T follicular helper cell (primary cell): ENCODE measurements at places on chromosomes 6 and 20.
A peak's percentile ranks its signal among the peaks of the same experiment; 100 is the strongest.

DNA sequence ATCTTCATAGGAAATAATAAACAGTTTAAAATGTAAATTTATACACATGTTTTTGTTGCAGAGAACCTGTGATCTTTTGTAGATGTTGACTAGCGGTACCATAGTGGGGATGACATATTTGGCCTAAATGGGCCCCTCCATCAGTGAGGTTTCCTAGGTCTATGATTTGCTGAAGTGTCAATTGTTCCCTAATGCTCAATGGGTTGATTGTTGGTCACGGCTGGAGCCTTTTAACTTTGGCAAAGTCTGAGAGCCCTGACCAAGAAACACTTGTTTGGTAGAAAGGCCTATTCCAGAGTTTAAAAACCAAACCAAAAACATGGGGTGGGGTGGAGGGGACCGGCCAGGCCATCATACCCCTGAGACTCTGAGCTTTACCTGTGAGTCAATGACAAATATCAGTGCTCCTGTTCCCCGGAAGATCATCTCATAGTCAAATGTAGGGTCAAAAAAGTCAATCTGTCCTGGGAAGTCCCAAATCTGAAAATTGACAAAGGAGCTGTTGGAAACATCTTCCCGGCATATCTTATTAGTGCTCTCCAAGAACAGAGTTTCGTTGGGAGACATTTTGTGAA lies 25.1 kb downstream of the RRAGD start:
- no peak for DNase-seq

GRCh38 chr6:130936933-130937332 lies 109.7 kb downstream of the SMLR1 start:
- DNase-seq: no peak

GRCh38 chr6:41446907-41447545 lies 99.2 kb upstream of the FOXP4 start:
- DNase-seq: no peak

DNA sequence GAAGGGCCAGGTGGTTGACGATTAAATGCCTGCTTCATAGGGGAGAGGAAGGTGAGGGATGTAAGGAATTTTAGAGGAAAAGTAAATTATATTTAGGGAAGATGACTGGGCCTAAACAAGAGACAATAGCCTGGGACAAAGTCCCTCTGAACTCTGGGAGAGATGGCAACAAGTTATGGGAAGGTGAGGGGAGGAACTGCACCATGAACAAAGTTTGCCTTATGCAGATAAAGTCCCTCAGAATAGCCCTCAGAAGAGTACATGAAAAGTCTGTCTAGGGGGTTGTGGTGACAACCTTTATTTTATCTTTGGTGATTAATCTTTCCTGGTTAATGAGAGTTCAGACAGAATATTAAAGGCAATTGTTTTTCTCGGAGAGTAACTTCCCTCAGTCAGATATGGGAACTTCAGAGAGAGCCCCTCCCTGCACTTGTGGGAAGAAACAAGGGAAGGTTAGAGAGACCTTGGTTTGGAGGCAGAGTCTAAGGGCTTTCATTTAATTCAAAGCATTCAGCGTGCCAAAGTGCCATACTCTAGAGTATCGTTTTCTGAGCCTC lies 27.1 kb upstream of the FAM217A start:
- DNase-seq: no peak

DNA sequence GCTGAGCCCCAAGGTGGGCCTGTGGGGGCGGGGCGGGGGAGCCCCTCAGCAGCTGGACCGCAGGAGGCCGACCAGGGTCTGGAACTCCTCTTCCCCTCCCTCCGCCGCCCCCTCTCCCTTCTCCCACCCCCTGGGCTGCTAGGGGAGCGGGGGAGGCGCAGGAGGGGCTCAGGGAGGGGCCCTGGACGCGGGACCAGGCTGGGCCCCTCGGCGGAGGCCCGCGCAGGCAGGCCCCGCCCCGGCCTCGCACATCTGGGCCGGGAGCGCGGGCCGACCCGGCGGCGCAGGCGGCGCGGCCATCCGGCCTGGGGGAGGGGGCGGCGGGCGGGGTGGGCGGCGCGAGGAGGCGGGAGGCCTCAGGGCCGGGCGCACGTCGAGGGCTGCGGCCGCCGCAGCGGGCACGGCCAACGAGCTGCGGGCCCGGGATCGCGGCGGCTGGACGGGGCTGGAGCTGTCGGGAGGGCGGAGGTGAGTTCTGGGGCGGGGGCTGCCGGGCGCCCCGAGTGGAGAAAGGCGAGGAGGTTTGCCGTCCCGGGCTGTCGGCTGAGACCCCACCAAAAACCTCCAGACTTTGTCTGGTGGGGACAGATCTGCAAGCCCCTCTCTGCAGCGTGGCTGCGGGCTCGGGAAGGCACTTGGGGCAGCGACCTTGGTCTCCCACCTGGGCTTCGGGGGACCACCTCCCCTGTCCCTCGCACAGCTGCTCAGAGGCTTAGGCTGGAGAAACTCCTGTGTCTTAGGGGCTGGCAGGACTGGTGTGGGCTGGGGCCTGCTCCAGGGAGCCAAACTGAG lies at the start of gene HSPA12B:
Gene HSPA12B, plus strand, starts transcription at position 359 of the 792 bp plus-strand sequence. CDS start 5,990 bp downstream, outside the sequence.
- DNase-seq: no peak

DNA sequence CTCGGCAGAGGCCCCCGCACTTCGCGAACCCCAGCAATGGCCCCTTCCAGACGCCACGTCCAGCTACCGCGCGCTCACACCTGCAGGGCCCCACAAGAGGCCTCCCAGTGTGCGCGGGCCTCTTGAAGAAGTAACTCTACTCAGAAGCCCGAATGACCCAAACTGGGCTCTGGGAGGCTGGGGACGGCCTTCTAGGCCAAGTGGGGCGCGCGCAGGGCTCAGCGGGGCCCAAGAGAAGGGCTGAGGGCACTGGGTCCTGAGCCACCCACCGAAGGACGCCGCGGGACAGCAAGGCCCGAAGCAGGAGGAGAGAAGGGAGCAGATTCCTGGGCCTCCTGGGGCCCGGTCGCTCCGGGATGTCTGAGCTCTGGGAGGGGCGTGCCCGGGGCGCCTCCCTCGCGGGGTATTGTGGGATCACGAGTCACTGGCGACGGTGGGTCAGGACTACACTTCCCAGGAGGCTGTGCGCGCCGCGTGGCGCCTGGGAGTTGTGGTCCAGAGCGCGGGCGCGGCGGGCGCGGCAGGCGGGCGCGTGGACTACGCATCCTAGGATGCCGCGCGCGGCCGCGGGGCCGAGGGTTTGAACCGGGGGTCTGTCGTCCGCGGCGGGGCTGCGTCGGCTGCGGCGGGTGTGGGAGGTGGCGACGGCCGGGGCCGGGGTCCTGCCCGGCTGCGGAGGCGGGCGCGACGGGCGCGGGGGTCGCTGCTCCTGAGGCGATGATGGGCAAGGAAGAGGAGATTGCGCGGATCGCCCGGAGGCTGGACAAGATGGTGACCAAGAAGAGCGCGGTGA lies at the start of gene TCEA2:
Gene TCEA2, plus strand, starts transcription at position 603 of the 793 bp plus-strand sequence. Its CDS starts 115 bp downstream, at position 718.
- peak; percentile 89 for DNase-seq
